ENCODE measurements at places on chromosomes 16 and 17.

DNA sequence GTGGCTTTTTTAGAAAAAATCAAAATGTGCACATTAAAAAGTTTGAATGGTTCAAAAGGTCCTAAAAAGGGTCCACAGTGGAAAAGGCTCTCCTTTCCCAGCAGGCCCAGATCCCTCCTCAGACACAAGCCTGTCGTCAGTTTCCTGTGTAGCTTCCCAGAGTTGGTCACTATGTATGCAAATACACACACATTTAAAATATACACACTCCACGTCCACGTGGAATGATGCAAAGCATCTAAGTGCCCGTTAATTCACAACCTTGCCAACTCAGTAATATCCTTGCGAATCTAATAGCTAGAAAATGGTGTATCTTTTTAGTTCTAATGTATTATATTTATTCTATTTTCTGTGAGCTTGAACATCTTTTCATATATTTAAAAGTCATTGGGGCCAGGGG, 17.7 kb downstream of the NLRC5 start:
- DNase-seq, result no peak

GRCh38 chr17:3482852-3483251, 7.1 kb downstream of the ASPA start:
- DNase-seq, result no peak

DNA sequence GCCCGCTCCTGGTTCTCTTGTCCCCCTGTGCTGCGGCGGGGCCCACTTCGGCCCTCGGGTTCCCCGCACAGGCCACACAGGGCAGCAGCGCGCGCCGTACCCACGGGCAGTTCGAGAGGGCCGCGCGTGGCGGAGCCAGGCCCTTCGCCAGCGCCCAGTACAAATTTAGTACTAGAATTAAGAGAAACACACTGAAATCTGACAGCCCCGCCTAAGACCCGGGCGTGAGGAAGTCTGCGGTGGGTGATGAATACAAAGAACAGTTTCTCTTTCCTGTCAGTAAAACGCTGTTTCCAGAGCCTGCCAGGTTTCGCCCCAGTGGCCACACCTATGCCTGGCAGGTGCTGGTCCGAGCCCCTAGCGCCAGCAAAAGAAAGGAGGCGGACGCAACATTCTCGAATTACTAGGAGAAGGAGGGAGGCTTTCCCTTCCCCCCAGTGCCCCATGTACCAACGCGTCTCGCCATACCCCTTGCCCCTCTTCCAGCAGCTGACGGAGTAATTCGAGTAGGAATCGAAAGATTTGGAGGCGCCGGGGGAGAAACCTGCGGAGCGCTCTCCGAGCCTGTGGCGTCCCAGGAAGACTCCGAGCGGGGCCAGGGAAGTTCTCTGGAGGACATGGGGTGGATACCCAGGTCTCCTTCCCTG, 591 bp upstream of the SLFN5 start:
- peak; percentile 65 for DNase-seq

DNA sequence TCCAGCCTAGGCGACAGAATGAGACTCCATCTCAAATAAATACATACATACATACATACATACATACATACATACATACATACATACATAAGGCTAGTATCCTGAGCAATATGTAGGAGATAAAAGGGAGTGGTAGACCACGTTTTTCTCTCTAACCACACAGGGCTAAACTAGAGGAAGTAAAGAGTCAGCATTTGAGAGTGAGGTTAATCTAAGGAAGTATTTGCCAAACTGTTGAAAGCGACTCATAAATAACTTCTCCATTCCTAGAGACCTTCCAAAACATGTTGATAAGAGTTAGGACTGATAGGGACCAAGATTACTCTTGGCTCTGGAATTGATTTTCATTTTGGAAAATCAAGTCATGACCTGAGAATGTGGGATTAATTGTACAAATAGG, 68.9 kb downstream of the NEUROD2 start:
- peak; percentile 48 for DNase-seq

- DNase-seq, result peak; percentile 16
Observed at GRCh38 chr17:33870936-33871335, 384.1 kb upstream of the CCL2 start.

DNA sequence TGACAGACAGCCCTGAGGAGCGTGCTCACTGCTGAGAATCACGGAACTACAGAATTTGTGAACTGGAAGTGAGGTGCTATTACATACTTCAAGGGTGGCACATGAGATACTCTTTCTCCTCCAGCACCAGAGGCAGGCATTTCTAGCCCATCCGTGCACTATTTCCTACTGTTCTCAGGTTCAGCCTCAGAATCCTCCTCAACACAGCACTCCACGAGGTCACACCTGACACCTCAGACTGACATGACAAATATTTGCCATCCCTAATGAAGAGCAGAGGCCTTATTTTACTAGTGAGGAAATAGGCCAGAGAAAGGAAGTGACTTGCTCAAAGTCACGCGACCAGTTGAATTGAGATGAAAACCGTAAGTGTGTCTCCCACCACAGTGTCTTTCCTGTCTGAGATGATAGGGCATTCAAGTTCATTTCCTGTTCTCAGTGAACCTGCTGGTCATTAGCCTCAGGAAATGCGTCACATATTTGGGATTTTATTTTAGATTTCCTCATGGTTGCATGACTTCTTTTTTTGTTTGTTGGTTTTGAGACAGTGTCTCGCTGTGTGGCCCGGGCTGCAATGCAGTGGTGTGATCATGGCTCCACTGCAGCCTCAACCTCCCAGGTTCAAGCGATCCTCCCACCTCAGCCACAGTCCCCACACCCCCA, 23.6 kb downstream of the SEZ6 start:
- peak; percentile 56 for DNase-seq

GRCh38 chr16:89759746-89760340, 38.5 kb downstream of the ZNF276 start:
- peak; percentile 31 for DNase-seq

- DNase-seq, result no peak
Observed at GRCh38 chr17:82070611-82071010, 5.0 kb upstream of the DUS1L start.

DNA sequence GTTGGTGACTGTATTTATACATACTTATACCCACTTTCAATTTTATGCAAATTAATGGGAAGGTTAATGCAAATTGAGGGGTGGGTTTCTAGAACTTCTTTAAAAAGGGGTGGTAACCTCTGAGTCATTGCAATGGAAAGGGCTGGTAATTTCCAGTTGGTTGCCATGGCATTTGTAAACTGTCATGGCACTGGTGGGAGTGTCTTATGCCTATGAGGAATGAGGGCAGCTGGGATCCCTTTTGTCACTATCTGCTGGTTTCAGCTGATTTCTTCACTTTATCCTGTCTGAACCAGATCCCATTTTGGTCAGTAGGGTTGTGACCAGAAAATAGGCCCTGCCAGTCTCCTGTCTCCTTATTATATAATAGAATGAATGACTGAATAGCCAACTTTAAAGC, 1006.7 kb upstream of the GOT2 start:
- DNase-seq, result no peak

DNA sequence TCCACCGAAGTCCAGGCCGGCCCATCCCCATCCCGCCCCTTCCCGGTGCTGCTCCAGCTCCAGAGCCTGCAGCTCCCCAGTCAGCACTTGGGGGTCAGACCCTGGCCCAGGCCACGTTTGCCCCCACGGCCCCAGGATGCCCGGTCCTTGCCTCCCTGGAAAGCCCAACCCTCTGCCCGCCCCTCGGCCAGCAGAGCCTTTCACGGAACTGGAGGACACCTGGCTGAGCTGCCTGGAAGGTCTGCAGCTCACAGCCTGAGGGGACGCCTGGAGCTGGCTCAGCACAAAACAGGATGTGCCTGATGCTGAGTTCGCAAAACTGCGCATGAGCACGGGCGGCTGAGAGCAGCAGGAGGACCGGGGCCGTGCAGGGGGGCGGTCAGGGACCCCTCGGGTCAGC, 29.7 kb upstream of the SSTR5 start:
- no peak for DNase-seq

- DNase-seq, result no peak
Observed at GRCh38 chr17:42918902-42919521, 18.4 kb downstream of the G6PC1 start.

DNA sequence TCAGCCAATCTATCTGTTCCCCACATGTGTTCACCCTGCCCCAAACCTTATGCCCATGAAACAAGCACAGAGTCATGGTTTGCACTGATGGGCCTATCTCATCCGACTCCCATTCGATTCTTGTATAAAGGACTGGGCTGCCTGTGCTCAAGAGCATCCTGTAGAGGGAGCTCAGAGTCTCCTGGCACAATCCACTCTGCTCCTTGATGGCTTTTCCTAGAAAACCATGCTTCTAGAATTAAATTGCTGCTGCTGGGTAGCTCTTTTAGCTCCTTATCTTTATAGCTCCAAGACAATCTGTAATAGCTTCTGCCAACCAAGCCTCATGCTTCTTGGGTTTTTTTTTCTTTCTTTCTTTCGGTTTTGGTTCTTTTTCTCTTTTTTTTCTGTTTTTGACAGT, 9.7 kb downstream of the ZNF19 start:
- peak; percentile 94 for DNase-seq

GRCh38 chr17:67413388-67413787, 36.3 kb downstream of the PITPNC1 start:
- DNase-seq, result no peak

GRCh38 chr17:74687886-74688285, 24.8 kb downstream of the CD300LF start:
- no peak for DNase-seq

GRCh38 chr16:1458336-1458976, 14.1 kb upstream of the CCDC154 start:
- DNase-seq, result no peak

DNA sequence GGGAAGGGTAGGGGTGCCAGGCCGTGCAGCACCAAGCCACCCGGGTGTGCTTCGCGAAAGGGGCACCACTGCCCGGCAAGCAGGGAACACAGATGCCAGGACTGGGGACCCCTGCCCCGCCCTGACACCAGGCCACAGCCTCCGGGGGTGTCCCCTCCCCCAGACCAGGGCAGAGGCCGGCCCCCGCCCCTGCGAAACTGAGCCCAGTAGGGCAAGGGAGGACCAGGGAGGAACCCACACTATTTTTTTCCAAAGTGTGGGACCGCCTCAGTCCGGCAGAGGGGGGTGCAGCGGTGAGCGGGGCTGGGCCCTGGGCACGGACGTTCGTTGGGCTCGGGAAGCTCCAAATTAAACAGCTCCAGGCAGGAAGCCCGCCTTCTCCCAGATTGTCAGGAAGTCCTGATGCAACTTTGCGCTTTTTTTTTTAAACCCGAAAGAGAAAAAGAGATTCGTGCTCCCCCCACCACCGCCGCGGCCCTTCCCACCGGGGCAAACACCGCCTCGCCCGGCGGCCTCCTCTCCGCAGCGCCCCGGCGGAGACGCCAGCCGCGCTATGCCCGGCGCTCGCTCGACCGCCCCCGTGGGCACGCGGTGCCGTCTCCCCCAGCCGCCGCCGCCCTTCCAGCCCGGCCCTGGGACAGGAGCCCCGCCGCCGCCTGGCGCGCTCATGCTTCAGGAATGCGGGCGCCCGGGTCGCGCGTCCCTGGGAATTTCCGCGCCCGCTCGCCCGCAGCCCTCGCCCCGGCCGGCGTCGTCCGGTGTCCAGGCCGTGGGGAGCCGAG, 755 bp downstream of the PIEZO1 start:
- DNase-seq, result peak; percentile 71

DNA sequence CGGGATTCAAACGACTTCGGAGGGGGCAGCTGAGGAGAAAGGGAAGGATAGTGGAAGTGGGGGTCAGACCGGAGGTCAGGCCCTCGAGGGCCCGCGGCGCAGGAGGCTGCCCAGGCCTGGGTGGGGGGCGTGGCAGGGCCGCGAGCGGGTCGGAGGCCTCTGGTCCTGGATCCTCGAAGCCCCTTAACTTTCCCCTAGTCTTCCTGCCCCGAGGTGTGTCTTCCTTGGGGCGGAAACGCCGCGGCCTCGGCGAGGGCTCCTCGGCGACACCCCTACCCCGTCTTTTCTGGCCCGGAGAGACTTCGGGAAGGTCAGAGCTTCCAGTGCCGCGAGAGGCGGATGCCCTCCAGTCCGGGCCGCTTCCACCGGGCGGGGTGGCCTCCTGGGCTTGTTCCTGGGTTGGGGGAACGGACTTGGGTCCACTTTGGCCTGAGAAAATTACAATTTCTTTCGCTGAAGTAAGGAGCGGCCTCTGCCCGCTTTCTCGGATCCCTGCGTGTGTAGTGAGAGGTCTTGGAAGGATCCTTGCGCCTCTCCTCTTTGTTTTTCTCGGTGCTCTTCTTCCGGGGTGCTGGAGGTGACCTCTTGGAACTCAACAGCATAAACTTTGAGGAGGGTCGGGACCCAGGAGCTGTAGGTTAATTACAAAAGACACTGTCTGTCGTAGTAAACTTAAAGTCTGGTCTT, 491 bp downstream of the IST1 start:
- DNase-seq, result peak; percentile 63

DNA sequence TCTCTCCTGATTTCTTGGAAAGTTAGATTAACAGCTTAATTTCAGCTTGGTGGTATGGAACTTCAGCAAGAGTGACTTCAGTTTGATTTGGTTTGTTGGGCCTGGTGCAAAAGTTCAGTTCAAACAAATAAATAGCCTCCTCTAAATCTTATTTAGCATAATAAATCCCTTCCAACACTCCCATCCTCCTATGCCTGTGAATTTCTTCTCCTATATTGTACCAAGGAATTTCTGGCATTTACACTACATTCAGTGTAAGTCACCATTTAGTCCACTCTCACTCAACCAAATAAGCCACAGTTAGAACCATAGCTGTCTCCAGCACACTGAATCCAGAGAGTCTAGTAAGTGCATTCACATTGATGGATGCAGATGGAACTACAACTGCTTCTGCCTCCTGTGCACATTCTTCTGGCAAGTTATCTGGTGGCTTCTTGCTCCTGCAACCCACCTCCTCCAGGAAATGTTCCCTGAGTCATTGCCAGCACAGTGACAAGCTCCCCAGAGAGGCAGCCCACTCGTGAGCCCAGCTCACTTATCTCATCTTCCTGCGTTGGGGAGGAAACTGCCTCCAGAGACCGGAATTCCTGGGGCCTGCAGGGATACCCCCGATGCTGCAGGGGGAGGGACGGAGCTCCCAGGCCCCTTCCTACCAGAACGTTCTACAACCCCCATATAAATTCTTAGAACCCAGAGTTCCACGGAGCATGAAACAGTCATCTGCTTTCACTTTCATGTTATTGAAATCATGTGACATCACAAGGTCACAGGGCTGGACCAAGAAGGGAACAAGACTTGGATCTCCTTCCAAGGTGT, 318.3 kb downstream of the PHKB start:
- DNase-seq, result peak; percentile 4

- peak; percentile 46 for DNase-seq
Observed at GRCh38 chr17:43940630-43941029, 1.6 kb downstream of the PPY start.

DNA sequence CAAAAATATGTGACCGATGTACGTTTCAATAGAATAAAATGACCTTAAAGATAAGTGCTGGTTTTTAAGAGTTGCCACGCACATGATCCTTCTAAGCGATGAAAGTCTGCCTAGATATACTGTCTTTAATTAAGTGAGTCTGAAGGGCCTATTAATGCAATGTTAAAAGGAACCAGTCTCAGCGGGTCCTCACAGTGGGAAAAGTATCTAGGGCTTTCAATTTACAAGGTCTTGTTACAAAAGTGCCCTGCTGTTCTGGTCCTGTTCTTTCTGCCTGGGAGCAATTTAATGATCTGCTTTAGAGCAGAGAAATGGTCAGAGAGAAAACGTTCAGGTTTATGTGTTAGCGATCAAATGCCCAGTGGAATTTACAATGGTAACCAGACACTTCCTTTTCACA, 864.0 kb downstream of the KCNJ2 start:
- no peak for DNase-seq

Measured in hematopoietic multipotent progenitor cell treated with erythropoietin and hydrocortisone succinate and interleukin-3 and kit ligand, for 8 days (in vitro differentiated cells).